NCI-H1694 treated with DMSO at 0.1 percent for 48 hours (cell line): ENCODE measurements at places on chromosomes 7 and 10.
A peak's percentile ranks its signal among the peaks of the same experiment; 100 is the strongest.

DNA sequence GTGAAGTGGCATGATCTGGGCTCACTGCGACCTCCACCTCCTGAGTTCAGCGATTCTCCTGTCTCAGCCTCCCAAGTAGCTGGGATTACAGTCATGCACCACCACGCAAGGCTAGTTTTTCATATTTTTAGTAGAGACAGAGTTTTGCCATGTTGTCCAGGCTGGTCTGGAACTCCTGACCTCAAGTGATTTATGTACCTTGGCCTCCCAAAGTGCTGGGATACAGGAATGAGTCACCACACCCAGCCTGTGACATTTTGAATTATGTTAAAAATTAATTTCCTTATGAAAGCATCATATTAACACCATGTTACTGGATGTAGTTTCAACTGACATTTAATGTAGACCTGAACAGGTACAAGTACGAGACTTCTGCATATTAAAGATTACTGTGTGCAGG, 24.3 kb downstream of the ABCB4 start:
- no peak for DNase-seq

DNA sequence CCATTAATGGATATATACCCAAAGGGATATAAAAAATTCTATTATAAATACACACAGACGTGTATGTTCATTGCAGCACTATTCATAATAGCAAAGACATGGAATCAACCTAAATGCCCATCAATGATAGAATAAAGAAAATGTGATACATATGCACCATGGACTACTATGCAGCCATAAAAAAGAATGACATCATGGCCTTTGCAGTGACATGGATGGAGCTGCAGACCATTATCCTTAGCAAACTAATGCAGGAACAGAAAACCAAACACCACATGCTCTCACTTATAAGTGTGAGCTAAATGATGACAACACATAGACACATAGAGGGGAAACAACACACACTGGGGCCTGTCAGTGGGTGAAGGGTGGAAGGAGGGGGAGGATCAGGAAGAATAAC, 33.0 kb downstream of the POLR1F start:
- no peak for DNase-seq

GRCh38 chr10:33295851-33296250, 38.6 kb downstream of the NRP1 start:
- DNase-seq, result no peak

- no peak for DNase-seq
Measured at GRCh38 chr10:17445400-17445998, 8.9 kb downstream of the ST8SIA6 start.

DNA sequence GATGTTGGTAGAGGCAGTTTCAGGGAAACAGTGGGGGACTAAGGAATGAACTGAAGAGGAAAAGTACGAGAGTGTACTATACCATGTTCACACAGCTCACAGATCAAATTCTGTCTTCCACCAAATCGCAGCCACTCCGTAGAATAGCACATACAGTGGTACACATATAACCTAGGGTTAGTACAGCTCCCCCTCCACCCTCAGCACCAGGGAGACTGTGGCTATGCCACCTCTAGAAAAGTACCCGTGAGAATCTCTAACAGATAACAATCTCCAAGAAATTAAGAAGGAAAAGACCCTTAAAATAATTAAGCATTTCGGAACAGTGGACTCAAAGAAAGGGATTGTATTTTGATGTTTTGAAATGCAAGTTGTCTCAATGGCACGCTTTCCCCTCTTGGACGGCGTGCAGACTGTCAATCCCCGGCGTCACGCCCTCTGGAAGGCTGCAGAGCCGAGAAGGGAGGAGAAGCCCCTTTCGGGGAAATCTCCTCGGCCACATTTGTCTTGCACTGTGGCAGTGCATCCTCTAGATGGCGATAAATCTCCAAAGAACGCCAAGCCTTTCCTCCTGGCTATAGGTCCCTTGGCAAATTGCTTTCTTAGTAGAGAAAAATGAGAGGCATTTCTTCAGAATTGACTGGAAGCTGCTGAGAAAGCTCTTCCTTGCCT, 345.0 kb downstream of the REEP3 start:
- peak; percentile 65 for DNase-seq
